ENCODE measurements at places on chromosomes 7 and 10.

DNA sequence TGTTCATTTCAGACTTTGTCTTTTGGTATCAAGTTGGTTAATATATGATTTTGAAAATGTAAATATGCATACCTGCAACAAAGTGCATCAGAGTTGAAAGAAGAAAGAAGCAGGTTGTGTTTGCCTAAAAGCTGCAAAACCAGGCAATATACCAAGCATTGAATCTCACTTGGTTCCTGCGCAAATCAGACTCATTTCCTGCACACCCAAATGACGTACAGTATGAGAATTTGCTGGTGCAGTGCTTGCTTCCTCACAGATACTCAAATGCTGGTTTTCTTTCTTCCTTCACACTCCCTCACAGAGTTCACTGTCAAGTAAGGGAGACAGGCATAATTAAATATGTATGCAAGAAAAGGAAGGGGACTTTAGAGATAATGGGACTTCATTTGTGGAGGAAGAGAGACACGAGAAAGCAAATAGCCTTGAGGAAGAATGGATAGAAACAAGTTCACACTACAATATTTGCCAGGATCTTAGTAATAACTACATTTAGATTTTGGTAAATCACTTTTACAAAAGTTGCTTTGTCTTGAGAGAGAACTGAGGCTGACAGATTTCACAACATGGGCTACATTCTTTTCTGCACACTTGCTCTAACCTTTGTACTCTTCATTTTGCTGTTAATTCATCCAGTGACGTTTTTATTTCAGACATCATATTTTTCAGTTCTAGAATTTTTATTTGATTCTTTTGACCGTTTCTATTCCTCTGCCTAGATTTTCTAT, 56.9 kb upstream of the AOAH start:
- peak; percentile 40 for DNase-seq

DNA sequence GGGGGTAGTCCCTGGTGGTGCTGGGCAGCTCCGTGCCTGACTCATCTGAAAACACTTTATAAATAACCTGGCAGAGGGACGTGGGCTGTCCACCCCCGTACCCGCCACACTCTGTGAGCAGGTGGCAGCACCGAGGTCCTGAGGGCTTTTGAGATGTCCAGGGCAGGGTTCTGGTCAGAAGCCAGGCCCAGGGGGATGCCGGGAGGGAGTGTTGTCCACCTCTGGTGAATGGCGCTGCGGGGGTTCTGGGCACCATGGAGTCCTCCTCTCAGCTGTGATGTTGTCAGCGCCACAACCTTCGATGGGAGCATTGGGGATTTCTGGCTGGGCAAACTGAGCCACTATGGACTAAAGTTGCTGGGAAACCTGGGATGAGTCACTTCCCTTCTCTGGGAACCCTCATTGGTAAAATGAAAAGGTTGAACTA, 27.4 kb upstream of the GOLGA7B start:
- DNase-seq, result no peak

DNA sequence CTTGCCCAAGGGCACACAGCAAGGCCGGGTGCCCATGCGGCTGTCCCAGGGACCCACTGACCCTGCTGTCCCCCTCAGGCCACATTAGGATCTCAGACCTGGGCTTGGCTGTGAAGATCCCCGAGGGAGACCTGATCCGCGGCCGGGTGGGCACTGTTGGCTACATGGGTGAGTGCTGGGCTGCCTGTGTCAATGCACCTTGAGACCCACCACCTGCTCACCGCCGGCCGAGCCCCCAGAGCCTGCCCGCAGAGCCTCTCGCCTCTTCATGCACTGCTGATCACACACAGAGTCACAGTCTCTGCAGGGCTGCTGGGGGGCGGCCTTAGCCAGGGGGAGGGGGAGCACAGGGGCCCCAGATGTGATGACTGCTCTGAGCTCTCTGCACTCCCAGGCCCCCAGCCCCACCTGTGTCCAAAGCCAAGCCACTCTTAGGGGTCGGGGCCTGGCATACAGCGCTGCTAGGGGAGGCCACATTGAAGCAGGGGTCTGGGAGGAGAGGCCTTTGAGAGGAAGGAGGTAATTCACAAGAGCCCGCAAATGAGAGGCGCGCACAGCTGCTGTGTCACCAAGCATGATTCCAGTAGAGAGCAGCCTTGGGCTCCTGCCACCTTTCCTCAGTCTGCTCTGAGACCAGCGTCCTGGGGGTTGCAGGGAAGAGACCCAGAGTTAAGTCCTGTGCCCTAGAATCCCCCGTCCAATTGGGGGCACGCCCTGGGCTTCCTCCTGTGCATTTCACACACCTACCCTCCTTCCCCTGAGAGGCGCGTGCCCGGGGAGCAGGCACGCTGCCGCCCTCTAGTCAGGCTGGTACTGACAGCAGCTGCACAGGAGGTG, 100.4 kb downstream of the RGS10 start:
- DNase-seq, result no peak

DNA sequence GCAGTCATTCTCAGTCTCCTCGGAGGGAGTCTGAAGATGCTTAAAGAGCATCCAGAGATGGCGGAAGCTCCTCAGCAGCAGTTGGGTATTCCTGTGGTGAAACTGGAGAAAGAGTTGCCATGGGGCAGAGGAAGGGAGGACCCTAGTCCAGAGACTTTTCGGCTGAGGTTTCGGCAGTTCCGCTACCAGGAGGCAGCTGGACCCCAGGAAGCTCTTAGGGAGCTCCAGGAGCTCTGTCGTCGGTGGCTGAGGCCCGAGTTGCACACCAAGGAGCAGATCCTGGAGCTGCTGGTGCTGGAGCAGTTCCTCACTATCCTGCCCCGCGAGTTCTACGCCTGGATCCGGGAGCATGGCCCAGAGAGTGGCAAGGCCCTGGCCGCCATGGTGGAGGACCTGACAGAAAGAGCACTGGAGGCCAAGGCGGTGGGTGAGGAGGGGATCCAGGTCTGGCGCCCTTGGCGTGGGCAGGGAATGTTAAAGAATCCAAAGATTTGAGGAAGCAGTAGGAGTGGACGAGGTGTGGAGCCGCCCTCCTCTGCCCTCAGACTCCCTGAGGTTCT, 2.9 kb downstream of the ZSCAN25 start:
- DNase-seq, result no peak

DNA sequence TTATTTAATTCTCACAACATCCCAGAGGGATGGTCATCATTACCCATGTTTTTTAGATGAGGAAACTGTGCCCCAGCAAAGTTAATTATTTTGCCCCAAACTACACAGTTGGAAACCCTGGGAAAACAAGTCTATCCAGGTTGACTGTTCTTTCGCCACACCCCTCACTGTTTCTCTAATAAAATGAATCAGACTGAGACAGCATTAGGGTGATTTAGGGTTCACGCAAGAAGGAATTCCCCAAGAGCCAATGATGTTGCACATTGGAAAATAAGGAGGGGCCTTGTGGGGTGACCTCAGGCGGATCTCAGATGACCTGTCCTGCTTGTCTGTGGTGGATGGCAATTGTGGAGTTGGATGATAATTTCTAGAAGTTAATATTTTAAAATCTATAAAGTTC, 135.7 kb upstream of the TBX20 start:
- no peak for DNase-seq

DNA sequence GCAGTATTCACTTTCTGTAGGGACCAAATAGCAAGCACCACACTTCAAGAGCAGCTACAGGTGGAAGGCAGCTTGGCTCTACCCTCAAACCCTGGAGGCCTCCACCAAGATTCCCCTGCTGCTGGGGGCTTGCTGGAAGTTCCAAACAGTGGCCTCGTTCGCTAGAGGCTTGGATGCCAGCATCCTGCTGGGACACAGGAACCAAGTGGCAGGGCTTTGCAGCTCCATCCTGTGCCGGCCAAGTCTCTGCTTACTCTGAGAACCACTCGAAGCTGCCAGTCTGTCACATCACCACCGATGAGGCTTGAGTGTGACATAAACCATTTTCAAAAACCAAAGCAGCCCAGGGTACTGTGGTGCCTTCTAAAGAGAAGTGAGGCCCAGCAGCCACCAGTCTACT, 69.2 kb upstream of the UNC5B start:
- DNase-seq, result no peak

DNA sequence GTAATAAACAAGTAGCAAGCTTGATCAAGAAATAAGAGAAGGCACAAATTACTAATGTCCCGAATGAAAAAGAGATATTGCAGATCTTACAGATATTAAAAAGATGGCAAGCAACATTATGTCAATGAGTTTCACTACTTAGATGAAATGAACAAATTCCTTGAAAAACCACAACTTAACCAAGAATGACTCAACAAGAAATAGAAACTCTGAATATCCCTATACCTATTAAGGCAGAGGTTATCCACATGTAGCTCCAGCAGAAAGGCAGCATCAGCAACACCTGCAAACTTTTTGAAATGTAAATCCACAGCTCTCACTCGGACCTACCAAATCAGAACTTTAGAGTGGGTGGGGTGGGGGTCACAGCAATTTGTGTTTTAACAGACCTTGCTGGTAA, 33.6 kb downstream of the PDE1C start:
- DNase-seq, result no peak

DNA sequence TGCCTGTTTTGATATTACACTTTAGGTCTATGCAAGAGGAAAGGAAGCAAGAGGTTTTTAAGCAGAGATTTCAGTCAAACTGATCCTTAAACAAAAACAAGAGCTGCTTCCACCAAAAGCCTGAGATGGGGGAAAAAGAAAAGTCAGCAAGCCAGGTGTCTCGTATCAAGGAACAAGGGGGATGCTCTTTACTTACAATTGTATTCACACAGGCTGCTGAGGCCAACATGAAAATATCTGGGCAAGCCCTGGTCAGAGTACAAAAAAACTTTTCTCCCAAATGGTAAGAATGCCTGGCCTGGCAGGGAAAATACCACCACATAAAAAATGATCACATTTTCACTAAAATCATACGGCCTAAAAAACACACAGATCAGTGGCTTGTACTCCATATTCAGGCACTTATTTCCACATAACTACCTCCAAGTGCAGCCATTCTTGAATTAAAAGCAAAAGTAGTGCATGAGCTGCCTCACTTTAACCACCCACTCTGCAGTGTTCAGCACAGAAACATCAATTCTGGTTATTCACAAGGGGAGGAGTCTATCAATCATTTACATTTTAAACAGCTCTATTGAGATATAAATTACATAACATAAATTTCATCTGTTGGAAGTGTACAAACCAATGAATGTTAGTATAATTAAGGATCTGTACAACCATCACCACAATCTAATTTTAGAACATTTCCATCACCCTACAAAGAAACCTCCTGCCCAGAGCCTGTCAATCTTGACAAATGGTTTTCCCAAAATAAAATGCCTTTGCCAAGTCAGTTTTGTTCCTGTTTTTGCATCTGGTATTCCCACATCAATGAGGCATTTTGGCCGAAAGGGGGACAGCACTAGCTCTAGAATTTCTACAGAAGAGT, 70.2 kb downstream of the GRB10 start:
- no peak for DNase-seq

GRCh38 chr7:21749378-21749777, 196.3 kb downstream of the CDCA7L start:
- no peak for DNase-seq

GRCh38 chr7:15332956-15333355, 228.9 kb downstream of the AGMO start:
- no peak for DNase-seq

DNA sequence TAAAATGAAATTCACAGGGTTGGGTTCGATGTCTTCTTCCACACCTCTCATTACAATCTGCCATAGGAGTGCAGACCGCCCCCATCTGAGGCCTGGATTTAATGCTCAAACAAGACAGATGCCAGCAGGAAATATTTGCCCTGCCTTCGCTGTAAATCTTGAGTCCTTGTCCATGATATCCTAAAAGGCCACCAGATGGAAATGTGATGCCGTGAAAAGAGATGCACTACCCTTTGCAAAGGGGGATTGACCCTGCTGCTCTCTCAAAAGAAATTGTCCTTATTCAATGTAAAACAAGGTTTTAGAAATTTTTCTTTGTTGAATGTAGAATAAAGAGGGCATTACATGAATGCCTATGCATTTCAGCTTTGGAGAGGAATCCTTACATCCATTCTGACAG, 37.5 kb downstream of the AGAP4 start:
- DNase-seq, result no peak

GRCh38 chr7:65436163-65436562, 62.5 kb downstream of the ZNF92 start:
- no peak for DNase-seq

DNA sequence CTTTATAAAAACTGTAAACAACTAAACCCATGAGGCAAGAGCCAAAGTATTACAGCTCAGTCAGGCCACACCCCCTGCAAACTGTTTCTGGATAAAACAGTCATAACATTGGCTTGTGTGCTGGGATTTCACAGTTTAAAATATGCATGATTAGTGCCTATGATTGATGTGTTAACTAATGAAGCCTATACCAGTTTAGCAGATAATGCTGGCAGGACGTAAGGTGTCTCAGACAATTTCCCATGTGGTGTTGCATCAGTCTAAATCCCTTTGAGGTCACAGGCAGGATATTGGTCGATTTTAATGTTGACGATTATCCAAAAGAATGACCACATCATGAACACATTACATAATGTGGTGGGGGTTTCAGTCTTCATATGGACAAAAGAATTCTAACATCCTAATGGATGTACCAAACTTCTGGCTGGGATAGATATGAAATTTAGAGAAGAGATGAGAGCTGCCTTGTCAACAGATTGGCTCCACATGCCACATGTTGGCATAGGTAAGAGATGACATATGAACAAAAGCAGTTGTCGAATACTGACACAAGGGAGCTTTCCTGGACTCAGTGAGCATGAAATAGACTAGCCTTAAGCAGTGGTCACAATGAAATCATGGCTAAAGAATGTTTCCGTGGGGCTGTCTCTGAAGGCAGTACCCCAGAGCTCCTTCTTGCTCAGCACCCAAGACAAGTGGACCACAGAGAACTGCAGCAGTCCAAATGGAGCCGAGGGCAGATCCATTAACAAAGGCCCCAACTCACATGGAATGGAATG, 445.6 kb downstream of the GFRA1 start:
- DNase-seq, result no peak

DNA sequence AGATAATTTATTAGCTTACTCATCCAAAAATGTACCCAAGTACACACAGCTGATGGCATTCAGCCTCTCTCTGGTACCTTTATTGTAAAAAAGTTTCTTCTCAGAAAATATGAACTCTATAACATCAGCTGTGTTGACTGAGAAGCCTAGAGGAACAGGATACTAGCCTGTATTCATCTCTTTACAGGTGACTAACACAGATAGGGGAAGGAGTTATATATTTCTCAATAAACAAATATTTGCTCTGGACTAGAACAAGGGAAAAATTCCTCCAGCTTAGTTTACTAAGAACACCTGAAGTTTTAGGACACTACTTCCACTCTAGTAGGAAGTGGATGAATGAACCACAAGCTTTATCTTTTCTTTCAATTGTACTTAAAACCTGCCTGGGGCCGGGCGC, 67.8 kb downstream of the ZNF248 start:
- DNase-seq, result no peak

DNA sequence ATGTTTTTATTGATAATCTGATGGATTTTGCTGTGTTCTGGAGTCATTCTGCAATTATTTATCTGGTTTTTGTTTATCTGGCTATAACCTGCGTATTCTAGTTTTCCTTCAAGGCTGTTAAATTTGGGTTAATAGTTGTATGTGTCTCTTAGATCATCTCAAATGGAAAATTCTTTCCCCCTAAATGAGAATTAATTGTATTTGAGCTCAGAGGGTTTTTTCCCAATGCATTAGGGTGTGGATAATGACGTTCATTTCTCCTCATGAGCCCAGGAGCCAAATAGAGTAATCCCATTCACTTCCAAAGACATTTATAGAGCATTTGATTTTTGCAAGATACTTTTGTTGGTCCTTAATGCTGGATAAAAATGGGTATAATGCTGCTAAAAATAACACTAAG, 564.6 kb downstream of the GALNT17 start:
- no peak for DNase-seq

Measured in activated CD4-positive, alpha-beta T cell treated with anti-CD3 and anti-CD28 coated beads for 36 hours (primary cell).